T1000 (cell line): ENCODE measurements at places on chromosomes 5 and 9.

- DNase-seq, result no peak
These were observed 86.9 kb downstream of the RAPGEF6 start for GRCh38 chr5:131548176-131548575.

- no peak for DNase-seq
These were observed 20.3 kb upstream of the MATR3 start for GRCh38 chr5:139273322-139273571.

- no peak for DNase-seq
These were observed 1.3 kb downstream of the SPATA31E1 start for GRCh38 chr9:87883990-87884389.

- no peak for DNase-seq
These were observed 47.0 kb downstream of the GPR21 start for GRCh38 chr9:123080444-123080843.

- no peak for DNase-seq
These were observed 212.5 kb downstream of the RAB3C start for GRCh38 chr5:58795327-58795726.

DNA sequence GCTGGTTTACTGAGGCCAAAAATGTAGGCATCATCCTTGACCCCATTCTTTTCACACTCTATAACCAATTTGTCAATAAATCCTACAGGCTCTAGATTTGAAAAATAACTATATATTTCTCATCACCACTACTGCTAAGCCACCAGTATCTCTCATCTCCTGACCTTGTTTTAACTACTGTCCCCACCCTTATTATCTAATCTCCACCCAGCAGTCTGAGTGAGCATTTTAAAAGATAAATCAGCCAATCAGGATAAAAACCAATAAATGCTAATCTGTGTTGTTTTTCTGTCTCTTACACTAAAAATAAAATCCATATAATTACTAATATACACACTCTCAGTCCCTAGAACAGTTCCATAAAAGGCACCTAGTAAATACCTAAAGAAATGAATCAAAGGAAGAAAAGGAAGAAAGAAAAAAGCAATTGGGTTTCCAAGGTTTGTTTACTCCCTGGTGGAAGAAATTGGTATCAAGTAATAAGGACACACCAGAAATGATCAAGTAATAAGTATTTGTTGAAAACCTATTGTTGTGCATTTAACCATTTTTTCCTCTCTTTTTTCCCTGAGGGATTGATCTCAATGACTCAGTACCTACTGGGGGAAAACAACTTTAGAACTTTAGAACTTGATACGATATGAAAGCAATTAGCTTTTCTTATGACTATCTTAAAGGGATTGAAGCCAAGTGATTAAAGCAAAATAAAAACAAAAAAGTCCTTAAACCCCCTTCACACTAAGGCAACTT, 19.3 kb downstream of the MRPS27 start:
- no peak for DNase-seq

DNA sequence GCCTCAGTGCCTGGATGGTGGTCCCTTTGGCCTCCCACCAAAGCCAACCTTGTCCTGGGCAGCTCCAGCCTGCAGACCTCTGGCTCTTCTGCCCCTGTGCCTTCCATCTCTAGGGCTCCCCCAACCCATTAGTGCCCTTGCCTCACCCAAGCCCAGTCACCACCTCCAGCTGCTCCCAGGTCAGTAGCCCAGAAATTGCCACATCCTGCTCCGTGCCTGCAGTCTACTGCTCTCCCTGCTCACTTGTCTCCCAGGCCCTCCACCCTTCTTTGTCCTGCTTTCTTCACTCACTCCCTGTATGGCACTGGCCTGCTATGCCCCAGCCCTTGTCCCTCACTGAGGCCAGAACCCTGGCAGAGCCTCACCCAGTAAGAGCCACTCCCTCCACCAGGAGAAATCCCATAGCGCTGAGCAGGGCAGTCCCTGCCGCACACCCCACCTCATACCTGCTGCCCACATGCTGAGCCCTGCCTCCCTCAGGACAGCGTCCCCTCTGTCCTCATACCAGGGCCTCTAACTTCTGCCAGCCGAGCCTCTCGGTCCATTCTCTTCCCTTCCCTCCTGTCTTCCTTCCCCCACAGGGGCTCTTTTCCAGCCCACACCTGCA, 44.4 kb downstream of the JADE2 start:
- DNase-seq, result no peak

DNA sequence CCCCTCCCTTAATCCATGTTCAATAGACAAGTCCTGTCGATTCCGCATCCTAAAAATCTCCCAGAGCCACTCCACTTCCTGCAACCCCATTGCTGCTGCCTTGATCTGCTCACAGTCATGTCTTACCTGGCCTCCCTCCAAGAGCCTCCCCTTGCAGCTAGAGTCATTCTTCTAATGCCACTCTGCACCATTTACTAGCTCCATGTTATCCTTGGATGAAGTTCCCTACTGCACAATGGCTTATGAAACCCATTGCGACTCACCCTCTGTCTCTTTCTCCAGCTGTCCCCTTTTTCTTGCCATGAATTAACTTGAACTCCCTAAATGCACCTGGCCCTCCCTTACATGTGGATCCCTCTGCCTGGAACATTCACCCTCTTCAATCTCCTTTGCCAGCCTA, 39.5 kb downstream of the MEGF10 start:
- DNase-seq, result no peak

DNA sequence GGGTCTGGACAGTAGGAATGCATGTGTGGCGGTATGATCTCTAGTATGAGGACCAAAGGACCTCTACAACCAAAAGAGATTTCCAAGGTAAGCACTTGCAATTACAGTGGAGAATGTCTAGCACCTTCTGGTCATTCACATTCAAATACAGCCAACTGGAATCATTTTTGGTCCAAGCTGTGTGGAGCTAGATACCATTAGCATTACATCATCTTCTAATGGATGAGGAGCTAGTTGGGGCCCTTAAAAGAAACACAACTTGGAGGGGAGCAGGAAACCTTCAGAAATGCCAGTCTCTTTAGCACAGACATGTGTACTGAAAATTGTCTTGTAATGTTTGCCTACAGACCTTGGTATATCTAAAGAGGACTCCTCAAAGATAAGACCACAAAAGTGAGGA, 244.7 kb downstream of the BNC2 start:
- no peak for DNase-seq

DNA sequence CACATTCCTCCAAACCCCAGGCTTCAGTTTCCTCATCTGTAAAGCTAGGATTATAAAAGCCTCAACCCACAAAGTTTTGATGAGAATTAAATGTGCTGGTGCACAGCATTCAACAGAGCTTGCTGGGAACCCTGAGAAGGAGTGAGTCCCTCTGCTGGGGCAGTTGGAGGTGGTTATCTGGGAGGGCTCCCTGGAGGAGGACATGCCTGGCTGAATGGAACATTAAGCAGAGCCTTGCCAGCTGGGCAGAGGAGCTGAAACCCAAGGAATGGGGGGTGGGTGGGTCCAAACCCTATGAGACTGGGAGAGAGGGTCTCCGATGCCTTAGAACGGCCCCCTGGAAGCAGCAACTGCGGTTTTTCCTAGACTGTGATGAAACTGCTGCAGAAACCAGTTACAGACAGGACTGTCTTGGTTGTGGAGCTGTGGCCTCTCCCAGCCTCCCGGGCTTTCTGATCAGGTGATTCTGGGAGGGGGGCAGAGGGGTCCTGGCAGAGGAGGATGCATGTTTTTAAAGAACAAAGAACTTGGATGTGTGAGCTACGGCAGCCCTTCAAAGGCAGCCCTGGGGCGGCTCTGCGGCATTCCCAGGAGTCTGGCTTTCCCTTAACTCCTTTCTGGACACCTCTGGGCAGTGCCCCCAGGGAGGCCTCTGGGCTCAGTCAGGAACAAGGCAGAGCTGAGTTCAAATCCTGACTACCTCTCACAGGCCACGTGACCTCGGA, 20.8 kb downstream of the FIBCD1 start:
- no peak for DNase-seq

DNA sequence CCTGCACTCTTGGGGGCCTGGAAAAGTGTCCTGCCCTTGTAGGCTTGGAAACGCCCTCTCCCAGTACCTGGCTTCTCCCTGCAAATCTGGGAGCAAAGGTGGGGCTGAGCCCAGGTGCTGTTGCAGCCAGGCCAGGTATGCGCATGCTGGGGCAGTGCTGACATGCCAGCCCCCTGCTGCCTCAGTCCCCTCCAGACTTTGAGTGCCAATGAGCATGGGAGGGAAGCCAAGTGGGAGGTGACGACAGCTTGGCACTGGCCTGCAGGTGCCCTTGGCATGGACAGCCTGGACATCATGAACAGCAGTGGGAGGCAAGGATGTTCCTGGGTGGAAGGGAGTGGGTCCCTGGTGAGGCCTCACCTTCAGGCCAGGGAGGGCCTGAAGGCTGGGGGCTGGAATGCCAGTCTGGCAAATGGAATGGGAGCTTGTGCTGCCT, 1494.4 kb upstream of the NUDT12 start:
- no peak for DNase-seq

DNA sequence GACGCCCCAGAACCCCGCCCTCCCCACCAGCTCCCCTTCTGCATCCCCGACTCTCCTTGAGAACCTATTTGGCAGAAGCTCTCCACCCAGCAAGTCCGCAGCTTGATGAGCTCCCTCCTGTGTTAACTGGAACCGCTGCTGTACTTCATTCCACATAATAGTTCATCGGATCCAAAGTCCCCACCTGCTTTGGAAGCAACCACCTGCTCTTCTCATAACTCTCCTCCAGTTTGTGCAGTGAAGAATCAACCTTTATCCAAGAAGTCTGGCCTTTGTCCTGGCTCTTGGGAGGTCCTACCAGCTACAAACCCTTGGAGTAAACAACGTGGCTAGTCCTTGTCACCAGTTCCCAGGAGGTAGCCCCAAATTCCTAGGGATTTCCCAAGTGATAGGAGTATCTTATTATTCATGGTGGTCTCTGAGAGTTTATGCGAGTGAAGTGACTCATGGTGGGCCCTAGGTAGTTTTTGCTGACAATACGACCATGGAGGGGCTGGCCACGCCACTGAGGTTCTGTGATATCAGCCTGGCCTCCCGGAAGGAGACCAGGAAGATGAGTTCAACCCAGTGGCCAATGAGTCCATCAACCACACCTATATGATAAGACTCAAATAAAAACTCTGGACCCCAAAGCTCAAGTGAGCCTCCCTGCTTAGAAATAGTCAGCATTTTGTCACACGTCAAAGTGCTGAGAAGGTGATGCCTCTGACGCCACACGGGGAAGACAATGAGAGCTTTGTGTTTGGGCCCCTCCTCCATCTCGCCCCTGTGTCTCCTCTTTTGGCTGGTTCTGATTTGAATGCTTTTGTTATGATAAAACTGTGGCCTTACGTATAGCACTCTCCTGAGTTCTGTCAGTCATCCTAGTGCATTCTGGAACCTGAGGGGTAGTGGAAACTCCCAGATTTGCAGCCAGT, 3.6 kb upstream of the IL4 start:
- no peak for DNase-seq

- DNase-seq, result no peak
These were observed 78.5 kb upstream of the ALDH1A1 start for GRCh38 chr9:73031350-73031749.

GRCh38 chr5:77168161-77168878, 42.2 kb upstream of the PDE8B start:
- peak; percentile 8 for DNase-seq

- DNase-seq, result peak; percentile 74
These were observed 40.2 kb downstream of the RXRA start for GRCh38 chr9:134366223-134367031.

DNA sequence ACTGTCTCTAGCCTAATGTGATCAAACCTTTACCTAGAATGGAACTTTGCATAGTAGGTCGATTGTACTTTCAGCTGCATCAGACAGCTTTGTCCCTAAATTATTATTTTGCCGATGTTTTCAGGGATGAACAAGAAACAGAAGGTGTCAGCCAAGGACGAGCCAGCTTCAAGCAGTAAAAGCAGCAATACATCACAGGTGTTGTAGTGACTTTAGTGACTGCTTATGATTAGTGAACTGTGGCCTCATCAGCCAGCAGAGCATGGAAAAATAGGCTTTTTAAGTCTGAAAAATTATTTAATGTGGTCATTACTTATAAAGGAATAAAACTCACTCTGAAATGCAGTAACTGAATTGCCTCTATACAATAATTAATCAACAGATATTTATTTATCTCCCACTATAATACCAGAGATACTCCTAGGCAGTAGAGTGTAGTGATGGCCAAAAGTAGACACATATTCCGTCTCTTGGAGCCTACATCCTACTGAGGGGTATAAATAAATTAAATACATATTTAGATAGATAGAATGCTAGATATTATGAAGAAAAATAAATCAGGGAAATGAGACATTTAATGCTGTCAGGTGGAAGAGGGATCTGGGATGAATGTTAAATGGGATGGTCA, 166.3 kb downstream of the PARP8 start:
- DNase-seq, result no peak

DNA sequence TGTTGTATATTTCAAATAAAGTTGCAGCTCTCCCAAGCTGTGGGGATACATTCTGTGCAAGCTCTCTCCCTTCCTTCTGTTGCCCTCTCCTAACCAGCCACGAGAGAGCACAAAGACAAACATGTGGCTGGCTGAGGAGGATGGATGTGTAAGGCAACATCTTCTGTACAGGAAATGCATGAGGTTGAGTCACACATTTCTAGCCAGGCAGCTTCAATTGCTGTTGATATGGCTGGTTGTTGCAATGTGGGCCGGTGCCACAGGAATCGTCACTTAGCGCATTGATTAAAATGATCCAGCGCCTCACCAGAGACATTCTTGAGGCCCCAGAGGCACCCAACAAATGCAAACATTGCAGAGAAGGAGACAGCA, 207.1 kb downstream of the ICE1 start:
- no peak for DNase-seq

- DNase-seq, result no peak
These were observed 95.0 kb downstream of the CRB2 start for GRCh38 chr9:123450996-123451395.

DNA sequence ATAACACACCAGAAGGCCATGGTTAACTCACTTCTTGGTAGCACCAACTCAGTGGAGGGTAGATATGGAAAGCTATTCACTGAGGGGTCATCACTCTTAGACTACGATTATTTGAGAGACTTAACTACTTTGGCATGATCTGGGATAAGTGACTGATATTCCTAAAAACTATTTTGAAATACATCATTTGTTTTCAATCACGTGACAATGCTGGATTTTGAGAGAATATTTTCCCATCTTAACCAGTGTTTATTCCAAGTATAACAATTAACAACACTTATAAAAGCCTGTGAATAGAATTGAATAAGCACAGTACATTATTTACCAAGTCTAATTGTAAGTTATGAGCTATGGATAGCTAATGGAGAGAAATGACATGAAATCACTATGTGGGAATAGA, 22.4 kb upstream of the CYLC2 start:
- DNase-seq, result no peak

- DNase-seq, result no peak
These were observed 60.5 kb downstream of the PTCD2 start for GRCh38 chr5:72380492-72381274.

DNA sequence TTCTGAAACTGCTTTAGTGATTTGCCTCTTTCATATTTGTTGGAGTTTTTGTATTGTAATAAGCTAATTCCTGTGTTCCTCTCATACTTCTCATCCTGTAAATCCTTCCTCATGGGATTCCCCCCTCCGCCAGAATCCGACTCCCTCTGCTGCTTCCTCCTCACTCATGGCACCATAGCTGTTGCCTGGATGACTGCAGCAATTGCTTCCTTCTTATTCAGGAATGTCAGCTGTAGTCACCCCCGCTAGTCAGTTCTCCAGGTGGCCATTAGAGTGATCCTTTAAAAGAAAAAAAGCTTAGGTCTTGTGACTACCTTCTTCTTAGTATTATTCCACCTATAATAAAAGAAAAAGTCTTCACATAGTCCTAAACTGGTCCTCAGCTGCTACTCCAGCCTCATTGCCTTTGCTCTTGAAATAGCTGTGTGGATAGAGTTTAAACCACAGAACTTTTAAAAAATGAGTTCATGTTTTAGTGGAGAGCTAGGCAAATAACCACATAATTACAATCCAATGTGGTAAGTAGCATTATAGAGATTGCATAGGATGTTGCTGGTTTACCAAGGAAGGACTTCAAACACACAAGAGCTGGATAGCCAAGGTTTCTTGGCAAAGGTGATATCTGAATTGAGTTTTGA, 227.3 kb downstream of the KDM4C start:
- DNase-seq, result no peak
